Upper lobe of right lung (tissue), 1 donor: ENCODE measurements at places on chromosomes 1 and 21. TPM values are rescaled to one million over a fixed set of nuclear protein-coding genes. Genes with fewer than 3 reads are reported as not detected.

DNA sequence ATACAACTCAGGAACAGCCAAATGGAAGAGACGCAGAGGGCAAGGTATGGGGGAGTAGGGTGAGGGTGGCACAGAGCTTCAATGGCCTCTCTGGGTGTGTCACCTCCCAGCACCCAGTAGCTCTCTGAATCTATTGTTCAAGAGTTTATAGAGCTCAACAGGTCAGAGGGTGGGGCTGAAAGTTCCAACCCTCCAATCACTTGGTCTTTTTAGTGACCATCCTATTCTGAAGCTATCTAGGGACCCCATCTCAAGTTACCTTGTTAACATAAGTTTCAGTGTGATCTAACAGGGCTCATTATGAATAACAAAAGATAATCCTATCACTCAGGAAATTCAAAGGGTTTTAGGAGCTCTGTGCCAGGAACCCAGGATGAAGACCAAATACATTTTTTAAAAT lies 31.2 kb upstream of the ZNF697 start:
- no peak for DNase-seq

DNA sequence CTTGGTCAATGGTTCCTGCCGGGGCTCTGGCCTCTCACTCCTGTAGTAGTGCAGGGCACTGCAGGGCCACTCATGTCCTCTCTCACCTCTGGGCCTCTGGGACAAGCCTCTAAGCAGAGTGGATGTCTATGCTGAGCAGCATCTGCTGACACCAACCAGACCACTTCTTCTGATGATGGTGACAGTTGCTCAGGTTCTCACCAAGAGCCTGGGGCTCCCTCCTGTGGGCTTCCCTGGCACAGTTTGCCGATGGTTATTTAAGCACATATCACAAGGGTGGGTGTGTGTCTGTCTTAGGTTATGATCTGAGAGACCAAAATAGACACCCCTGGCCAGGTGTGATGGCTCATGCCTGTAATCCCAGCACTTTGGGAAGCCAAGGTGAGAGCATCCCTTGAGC lies 17.4 kb upstream of the GPR137B start:
- DNase-seq: no peak

DNA sequence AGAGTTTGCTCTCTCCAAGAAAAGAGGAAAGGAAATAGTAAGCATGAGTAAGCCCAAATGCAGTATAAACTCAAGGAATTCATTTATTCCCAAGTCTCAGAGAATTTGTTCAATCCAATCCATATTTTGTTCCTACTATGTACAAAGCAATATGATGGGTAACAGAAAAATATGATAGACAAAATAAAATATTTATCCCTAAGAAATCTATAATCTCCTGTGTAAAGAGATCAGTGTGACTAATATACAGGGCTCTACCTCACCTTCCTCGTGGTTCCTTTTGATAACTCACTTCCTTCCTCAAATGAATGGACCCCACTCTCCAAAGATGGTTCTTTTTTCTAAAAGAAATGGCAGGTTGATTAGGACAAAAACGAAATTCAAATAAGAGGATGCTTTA lies 7.6 kb downstream of the CLSPN start:
- no peak for DNase-seq

DNA sequence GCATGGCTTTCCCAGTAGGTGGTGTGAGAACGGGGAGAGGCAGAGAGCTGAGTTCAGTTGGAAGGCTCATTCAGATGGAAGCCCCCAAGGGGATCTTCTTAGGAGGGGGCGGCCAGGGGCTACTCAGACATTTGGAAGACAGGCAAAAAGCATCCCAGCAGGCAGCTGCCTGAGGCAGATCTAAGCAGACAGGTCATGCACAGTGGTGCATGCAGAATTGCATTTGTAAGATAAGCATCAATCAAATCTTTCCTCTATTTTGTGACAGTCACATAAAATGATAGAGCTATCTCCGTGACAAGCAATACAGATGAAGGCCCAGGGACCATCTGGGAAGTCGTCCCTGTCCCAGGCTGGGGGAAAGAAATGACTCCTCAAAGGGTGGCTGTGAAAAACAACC lies 3.8 kb downstream of the RAB3B start:
- DNase-seq: no peak

- DNase-seq: no peak
Measured at GRCh38 chr1:173590557-173590956, 12.3 kb downstream of the SLC9C2 start.

DNA sequence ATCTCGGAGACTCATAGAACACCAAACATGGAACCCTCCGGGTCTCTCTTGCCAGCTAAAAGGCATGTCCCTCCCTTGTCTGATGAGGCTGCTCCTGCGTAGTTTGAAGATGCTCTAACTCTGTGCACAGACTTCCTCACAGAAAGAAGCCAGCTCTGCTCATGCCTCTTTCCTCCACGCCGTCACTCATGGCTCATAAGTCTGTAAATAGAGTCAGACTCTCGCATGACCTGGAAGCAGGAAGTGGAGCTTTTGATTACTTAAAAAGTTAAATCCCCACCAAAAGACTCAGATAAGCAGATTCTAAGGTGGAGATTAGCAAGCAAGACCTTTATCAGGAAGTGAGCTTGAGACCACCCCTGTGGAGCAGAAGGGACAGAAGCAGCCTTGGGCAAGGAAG lies 171.6 kb downstream of the TRIM33 start:
- DNase-seq: no peak

DNA sequence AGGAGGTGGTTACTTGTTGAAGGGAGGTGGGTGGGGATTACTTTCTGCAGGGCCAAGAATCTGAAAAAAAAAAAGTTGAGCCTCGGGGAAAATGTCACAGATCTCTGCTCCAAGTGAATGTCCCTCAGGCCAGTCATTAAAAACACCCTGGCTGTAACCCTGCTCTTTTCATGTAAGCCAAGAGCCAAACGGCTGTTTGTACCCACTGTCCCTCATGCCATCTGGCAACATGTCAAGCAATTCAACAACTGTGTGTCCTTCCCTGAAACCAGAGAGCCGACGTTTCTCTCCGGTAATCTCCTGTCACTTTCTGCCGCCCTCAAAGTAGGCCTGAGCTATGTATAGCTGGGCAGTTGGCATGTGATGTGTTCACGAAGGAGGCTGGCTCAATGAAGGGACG lies 14.7 kb downstream of the CASQ2 start:
- no peak for DNase-seq

DNA sequence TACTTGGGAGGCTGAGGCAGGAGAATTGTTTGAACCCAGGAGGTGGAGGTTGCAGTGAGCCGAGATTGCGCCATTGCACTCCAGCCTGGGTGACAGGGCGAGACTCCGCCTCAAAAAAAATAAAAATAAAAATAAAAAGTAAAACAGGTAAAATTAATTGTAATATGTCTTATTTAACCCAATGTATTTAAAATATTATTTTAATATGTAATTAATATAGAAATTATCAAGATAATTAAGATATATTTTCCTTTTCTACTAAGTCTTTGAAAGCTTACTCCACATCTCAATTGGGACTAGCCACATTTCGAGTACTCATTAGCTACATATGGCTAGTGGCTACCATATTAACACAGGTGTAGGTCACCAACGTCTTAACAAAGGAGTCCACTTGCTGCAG lies 61.6 kb upstream of the IPO9 start:
- no peak for DNase-seq

The PLK3 gene
- total RNA-seq: 38.8 TPM

The KCNN3 gene
- 7.6 TPM for total RNA-seq

The COL11A1 gene
- total RNA-seq: 1.7 TPM

The TMPRSS3 gene
- total RNA-seq: 4.1 TPM

The ADAMTS4 gene
- 7.8 TPM for total RNA-seq
